ENCODE measurements at places on chromosomes 5 and 9. TPM values are rescaled to one million over a fixed set of nuclear protein-coding genes. Genes with fewer than 3 reads are reported as not detected.
A peak's percentile ranks its signal among the peaks of the same experiment; 100 is the strongest.

DNA sequence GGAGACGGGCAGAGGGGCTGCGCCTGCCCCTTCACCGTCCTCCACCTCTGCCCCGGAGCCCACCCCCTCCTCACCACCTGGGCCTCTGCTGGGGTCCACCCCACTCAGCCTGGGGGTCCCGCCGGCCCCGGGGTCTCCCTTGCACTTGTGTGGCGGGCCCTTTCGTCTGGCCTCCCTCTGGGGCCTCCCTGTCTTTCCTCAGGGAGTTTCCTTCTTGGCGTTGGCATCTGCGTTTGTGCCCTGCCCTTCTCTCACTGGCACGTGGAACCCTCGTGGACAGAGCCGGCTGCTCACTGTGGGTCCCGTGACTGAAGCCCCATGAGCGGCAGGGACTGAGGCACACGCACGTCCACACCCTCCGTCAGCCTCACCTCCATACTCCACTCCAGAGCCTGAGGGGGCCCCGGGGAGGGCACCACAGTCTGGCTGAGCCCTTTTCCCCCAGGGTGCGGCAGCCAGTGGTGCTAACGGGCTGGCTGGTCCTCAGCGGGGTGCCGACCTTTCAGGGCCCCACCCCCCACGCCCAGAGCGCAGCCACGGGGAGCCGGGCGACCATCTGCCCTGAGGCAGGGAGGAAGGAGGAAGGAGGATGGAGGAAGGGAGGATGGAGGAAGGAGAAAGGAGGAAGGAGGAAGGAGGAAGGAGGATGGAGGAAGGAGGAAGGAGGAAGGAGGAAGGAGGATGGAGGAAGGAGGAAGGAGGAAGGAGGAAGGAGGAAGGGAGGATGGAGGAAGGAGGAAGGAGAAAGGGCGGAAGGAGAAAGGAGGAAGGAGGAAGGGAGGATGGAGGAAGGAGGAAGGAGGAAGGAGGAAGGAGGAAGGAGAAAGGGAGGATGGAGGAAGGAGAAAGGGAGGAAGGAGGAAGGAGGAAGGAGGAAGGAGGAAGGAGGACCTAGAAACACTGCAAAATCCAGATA, 53.0 kb upstream of the NRARP start:
- ATAC-seq: no peak

- ATAC-seq: no peak
Measured at GRCh38 chr5:64954518-64954917, 185.8 kb downstream of the CWC27 start.

DNA sequence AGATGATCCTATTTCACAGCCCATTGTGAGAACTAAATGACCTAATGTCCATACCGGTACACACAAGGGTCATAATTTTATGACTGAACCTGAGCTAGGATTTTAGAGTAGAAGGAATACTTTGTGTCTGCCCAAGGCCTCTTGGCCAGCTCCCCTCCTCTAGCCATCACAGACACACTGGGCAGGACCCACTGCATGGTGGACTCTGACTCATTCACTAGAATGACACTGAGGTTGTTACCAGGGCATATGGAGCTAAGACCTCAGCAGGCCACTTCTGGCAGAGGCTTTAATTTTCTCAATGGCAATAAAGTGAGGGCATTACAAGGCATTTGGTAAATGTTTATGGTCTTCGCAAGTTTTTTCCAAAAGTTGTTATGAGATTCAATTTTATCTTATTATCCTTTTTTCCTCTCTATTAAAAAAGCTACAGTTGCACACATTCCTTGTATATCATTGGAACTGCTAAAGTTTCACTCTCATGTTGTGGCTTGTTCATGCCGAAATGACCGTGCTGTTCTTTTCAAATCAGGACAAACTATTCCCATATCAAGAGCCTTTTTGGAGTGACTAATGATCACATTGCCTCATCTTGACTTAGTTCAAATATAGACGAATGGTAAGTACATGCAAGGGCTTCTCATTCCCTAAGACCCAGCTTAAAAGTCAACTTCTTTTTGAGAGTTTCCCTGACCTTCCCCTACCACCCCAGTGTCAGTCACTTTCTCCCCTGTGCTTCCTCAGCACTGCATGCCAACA, 595.7 kb downstream of the ACTL7B start:
- ATAC-seq: no peak

- no peak for ATAC-seq
Measured at GRCh38 chr9:121249563-121249962, 18.4 kb upstream of the GSN start.

GRCh38 chr9:22911632-22912031, 465.0 kb downstream of the DMRTA1 start:
- no peak for ATAC-seq

DNA sequence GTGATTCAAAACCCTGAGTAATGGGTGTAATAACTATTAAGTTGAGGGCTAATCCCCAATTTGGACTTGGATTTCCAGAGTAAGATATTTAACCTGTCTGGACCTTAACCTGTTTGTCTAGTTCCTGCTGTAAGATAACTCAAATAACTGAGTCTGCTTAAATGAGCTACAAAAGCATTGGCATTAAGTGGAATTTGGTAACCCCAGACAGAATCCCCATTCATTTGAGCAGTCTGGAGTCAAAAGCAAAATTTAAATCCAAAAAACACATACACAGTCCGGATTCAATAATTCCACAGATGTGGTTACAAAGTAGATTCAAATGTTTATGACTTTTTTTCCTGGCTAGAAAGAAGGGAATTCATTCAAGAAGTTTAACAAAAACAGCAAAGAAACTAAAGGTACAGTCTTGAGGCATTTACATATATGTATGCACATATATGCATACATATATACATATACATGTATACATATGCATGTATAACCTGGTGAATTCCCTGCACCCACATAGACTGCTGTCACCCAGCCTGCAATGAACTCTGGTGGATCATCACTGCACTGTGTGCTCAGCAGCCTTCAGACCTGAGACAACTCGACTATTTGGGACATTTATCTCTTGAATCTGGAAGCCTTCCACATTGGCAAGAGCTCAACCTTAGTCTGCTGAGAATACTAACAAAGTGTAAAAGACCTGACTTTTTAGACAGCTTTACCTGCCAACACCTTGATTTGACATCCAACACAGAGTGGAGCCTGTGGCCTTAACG, 205.4 kb downstream of the LURAP1L start:
- ATAC-seq: no peak

DNA sequence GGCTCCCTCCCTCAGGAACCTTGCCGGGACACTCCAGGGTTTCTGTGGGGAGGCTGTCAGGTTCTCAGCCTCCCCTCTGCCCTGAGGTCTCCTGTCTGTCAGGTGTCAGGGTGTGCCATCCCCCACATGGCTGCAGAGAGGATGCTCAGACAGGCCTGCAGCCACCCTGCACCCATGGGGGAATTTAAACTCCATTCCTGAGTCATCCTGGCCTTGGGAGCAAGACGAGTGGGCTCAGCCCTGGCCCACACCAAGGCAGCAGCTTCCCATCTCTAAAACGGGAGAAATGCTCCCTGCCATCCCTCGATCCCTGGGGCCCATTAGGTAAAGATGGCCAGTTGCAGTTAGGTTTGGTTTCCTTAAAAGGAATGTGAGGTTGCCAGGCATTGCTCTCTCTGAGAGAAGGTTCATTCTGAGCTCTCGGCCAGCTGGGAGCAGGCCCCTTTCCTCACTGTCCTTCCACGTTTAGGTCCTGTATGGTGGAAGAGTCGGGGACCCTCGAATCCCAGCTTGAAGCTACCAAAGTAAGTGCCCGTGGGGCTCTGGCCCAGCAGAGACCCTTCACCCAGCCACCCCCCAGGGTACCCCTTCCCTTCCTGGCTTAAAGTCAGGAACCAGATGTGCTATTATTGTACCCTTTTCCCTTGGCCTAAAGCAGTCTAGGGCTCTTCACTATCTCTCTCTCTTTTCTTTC, 26.6 kb downstream of the DYNC2I2 start:
- ATAC-seq: no peak

The DAB2IP gene
- total RNA-seq: 27.7 TPM

The BARHL1 gene
- total RNA-seq: 0.16 TPM

The PRSS3 gene
- total RNA-seq: not detected

- no peak for ATAC-seq
Measured at GRCh38 chr9:110995420-110996340, 42.6 kb downstream of the LPAR1 start.

The WHRN gene
- total RNA-seq: 13.3 TPM

- no peak for ATAC-seq
Measured at GRCh38 chr5:2251751-2252150, 369.0 kb upstream of the IRX4 start.

GRCh38 chr5:64318175-64318574, 152.5 kb downstream of the RNF180 start:
- ATAC-seq: no peak

DNA sequence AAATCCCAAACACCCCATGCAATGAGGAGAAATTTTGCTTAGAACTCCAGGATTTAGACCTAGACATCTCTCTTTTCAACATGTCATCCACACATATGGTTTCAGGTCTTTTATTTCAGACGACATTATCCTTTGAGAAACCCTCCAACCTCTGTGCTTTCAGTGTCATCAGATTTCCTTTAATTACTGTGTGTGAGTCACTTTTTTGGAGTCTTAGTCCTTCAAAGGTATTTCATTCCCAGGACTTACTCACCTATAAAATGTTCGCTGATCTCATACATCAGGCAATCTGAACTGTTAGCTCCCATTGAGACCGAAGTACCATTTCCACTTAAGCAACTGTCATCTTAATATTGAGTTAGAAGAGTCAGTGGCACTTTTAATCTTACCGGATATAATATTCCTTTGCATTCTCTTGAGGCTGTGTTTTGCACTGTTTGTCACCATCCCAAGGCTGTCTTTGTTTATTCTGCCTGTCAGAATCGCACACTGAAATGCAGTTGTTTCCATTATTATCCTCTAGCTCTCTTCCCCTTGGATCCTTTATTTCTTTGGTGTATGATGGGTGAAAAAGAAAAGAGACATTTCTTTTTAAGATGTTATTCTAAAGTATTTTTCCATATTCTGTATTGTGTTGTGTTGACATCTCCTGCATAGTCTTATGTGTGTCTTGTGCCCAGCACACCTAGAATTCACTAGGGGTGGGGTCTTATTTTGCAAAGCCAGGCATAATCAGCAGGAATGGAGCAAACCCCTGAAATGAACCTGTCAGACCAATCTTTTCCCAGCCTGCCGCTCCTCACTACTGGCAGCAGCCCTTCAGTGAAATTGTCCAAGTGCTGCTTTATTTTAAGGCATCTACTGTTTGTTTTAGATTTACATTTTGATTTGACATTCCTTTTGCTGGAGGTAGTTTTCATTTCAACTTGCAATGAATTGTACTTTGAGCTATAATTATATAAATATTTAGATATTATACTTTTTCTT, 155.4 kb downstream of the PAM start:
- peak; percentile 78 for ATAC-seq

DNA sequence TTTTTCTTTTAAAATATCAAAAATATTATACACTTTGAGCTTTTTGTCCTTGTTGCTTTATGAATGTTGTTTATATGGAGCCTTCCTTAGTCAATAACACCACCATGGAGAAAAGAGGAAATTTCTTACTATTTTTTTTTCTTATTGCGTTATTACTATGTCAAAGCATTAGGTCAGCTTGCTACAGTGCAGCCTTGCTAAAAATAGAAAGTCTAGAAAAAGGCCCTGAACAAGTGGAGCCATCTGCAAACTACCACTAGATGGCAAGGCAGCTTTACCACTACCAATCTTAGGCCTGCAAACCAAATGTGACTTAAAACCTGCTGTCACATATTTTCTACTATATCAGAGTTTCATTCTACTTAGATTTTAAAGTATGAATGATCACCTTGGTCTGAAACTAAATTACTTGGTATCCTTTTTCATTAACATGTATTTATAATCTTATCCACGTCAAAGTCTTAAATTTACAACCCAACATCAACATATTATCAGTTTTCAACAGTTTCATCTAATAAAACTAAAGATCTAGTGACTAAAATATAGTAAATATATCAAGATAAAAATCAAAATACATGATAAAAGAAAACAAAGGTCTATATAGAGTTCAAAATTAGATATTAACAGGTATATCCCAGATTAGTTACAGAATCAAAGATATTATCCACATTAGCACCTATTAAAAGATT, 113.1 kb upstream of the ACOT12 start:
- peak; percentile 100 for ATAC-seq

DNA sequence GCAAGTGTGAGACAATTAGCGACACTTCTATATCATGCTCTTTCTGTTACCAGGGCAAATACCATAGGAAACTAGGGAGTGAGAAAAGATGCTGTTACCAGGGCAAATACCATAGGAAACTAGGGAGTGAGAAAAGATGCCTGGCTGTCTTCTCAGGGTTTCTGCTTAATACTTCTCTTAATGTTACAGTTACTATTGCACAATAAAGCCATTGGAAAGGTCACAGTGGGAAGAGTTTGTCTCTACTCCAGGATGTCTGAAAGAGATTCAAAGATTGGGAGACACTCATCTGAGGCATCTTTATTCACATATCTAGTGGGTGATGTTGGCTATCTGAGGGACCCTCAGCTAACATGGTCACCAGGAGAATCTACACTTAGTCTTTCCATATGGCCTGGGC, 431.7 kb upstream of the POU5F2 start:
- ATAC-seq: no peak

The SCGB3A2 gene
- not detected for total RNA-seq

The GPR21 gene
- 0.43 TPM for total RNA-seq

DNA sequence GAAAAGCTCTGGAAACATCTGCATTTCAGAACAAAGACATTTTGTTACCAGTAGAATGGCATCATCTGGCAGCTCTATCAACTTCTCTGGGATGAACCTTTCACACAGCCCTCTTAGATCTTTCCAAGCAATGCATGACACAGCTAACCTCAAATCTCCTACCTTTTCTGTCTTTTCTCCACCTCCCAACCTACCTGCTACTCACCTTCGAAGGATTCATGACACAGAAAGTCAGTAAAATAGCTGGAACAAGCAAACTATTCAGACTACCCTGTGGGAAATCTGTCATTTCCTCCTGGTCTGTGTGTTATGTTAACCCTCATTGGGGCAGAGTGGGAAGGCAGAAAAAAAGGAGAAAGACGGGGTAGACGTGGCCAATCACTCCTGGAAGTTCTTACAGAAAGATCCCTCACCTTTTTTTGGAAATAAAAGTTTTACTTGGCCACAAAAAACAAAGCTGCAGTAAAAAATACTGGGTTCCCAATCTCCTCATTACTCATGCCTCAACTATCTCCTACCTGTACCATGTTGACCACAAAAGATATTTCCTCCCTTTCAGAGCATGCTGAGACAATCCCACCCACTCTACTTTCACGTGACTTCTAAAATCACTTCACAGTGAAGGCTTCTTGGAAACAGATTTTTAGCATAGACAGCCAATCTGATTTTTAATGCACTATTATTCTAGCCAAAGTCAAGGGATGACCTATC, 362.1 kb upstream of the RFX3 start:
- peak; percentile 15 for ATAC-seq

The C5orf22 gene
- 27.1 TPM for total RNA-seq
